ENCODE measurements at places on chromosomes 5 and 9.

DNA sequence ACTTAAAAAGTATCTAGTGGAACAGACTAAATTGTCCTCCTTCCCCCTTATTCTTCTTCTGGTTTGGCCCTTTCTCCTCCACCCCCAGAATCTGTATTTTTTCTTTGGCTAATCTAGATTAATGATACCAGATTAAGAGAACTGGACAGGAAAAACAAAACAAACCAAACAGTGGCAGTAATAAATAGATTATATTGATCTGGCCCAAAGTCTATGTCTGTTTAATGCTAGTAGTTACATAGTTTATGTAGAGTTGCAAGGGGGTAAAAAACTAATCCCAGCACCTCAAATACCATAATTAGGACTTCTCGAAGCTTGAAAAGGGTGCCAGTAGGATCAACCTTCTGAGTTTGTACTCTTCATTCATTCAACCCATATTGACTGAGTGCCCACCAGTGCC is 104.5 kb downstream of the ARL15 start:
- DNase-seq = no peak

- DNase-seq = no peak
Observed at GRCh38 chr5:73160239-73160671, 12.7 kb upstream of the TMEM174 start.

- no peak for DNase-seq
Observed at GRCh38 chr9:75709698-75710097, 180.8 kb upstream of the PCSK5 start.

DNA sequence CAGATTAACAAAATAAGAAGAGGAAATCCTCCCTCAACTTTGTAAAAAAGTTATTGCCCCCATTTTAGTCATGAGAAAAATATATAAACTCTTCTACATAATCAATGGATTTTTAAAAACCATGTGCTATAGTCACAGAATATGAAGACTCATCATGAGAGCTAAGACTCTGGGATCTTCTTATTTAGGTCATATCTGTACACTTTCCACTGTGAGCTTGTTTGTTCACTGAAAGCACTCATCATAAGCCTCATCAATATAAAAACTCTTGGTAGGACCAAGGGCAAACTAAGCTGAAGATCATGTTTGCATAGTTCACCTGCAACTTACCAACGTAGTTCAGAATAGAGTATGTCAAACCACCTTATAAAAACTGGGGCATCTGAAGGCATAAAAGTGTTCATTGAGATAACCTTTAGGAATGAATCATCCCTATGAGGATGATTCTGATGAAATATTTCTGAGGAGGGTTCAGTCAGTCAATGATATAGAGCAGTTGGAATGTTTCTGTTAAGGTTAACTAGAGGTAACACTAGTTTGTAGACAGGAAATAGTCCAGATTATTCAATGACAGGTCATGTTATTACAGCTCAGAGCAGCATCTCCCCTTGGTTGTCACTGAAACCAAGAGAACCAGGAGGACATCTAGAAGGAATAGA is 289.9 kb upstream of the SMC2 start:
- DNase-seq = no peak

DNA sequence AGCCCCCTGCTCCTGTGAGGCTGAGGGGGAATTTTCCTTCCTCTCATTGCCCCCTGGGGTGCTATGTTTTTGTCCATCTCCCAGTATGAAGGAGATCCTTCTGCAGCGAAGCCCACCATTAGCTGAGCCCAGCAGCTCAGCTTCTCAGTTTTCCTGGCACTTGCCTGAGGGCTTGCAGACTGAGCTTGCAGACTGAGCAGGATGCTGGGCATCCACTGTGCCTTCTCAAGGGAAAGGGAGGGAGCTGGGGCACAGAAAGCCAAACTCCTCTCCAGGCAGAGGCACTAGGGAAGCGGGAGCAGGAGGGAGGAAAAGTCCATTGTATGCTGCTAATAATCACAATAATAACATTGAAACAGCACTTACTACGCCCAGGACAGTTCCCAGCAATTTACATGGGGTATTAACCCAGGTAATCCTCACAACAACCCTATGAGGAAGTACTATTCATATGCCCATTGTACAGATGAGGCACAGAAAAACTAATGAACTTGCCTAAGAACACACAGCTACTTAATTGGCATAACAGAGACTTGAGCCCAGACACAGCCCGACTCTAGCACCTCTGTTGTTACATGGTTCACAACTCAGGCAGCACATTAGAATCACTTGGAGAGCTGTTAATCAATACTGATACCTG is 86.9 kb upstream of the SSBP2 start:
- no peak for DNase-seq

DNA sequence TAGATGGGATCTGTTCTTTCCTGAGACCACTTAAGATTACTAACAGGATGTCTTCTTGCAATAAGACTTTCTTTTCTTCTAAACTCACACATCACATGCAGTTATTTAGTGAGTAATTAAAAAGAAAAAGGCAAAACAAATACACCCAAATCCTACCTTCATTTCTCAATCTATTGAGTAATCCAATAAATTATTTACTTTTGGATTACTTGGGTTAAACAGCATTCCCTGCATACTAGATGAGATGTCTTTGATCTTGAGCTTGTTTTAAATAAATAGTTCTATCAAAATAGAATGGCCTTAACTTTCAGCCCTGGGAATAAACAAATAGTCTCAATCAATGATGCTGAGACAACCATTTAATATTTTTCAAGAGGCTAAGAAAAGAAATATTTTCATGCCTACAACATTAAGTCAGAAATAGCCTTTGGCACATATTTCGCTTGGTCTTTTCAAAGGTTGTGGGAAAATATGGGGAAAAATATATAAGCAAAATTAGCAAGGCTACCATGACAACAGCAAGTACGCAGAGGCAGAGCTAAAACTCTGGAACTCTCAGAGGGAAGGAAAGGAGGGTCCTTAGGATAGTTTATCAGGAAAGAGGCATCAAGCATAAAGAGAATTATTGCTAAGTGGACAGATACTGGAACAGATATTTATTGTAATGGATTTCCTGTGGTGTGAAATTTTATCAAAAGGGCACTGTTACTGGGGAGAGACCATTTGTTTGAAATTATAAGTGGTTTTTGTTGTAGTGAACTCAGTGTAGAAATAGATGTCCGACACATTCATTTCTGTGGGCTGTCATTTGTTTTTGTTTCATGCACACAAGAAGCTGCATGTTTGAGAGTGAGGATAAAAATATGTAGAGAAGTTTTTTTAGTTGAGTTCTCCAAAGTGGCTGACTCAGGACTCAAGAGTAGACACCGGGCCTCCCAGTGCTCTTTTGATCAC is 70.2 kb upstream of the CDH6 start:
- no peak for DNase-seq
